Mesothelial cell of epicardium (in vitro differentiated cells): ENCODE measurements at places on chromosomes 7 and 10.

DNA sequence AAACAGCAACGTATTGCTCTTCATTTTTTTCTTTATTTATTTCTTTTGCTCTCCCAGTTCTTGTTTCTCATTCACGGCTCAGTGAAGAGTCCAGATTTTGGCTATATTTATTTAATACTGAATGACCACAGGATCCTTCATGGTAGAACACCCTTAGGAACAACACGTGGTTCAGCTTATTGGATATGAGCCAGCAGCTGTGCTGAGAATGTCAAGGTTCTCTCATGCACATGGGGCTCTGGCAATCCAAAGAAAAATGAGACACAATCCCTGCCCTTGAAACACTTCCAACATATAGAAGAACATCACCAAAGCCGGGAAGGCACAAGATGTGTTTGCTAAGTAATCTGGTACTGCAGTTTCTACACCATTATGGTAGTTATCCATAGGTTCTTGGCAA, 852.9 kb downstream of the SORCS1 start:
- no peaks in the 10 kb centered on the region for H3K36me3 ChIP-seq
- H3K4me1 ChIP-seq = no peaks in the 10 kb centered on the region
- H3K4me3 ChIP-seq = no peak overlapping the region
- DNase-seq = no peak
- H3K27me3 ChIP-seq = peaks cover 10% of the 10 kb centered on the region

GRCh38 chr7:92848851-92849250, 12.5 kb upstream of the CDK6 start:
- no peaks in the 10 kb centered on the region for H3K36me3 ChIP-seq
- H3K27ac ChIP-seq = no peak overlapping the region

- no peak for DNase-seq
- peak overlapping the region; percentile 91 for H3K4me3 ChIP-seq
- H3K36me3 ChIP-seq = peaks cover 4% of the 10 kb centered on the region
- peaks cover 25% of the 10 kb centered on the region for H3K4me1 ChIP-seq
- H3K27me3 ChIP-seq = peaks cover 2% of the 10 kb centered on the region
These were observed 818 bp downstream of the DLD start for GRCh38 chr7:107891636-107892366.

DNA sequence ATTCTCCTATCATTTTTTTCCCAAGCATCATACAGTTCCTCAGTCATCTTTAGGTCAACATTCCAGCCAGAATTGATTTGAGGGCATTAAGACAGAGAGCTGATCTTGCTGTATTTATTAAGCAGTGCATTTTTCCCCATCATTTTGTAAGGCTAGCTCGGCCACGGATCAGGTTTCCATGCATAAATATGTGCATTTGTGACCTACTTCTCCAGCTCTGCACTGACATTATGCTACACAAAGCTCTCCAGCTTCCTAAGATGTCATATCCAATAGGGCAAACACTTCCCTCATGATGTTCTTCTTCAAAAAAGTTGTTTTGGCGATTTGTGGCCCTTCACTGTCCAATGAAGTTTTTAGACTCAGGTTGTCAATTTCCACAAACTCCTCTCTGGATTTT, 202.6 kb downstream of the C7orf25 start:
- H3K4me1 ChIP-seq = peaks cover 6% of the 10 kb centered on the region
- no peak overlapping the region for H3K27ac ChIP-seq
- H3K27me3 ChIP-seq = no peaks in the 10 kb centered on the region
- no peak overlapping the region for H3K4me3 ChIP-seq

DNA sequence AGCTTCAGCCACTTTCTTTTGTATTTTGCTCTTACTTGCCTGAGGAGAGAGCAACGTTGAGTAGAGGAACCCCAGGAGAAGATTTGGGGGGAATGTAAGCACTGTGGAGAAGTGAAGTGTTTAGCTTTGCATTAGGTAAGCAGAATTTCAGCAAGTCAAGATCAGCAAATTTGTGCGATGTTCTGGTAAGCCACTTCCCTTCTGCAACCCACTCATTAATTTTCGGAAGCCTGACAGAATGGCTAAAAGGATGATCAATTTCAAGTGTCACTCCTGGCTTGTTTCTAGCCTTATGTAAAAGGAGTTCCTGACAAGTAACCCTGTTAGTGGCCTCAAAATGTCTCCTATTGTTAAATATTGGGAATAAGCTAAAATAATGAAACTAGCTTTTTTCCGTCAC, 48.5 kb upstream of the NXPH1 start:
- H3K27me3 ChIP-seq = peaks cover 13% of the 10 kb centered on the region
- H3K4me3 ChIP-seq = no peak overlapping the region
- no peak for DNase-seq
- no peaks in the 10 kb centered on the region for H3K36me3 ChIP-seq
- H3K27ac ChIP-seq = no peak overlapping the region

GRCh38 chr7:96479015-96479645, 157.2 kb upstream of the SLC25A13 start:
- H3K27me3 ChIP-seq = no peaks in the 10 kb centered on the region
- no peak overlapping the region for H3K4me3 ChIP-seq
- DNase-seq = no peak
- no peaks in the 10 kb centered on the region for H3K36me3 ChIP-seq
- H3K4me1 ChIP-seq = peaks cover 3% of the 10 kb centered on the region
- H3K27ac ChIP-seq = no peak overlapping the region

DNA sequence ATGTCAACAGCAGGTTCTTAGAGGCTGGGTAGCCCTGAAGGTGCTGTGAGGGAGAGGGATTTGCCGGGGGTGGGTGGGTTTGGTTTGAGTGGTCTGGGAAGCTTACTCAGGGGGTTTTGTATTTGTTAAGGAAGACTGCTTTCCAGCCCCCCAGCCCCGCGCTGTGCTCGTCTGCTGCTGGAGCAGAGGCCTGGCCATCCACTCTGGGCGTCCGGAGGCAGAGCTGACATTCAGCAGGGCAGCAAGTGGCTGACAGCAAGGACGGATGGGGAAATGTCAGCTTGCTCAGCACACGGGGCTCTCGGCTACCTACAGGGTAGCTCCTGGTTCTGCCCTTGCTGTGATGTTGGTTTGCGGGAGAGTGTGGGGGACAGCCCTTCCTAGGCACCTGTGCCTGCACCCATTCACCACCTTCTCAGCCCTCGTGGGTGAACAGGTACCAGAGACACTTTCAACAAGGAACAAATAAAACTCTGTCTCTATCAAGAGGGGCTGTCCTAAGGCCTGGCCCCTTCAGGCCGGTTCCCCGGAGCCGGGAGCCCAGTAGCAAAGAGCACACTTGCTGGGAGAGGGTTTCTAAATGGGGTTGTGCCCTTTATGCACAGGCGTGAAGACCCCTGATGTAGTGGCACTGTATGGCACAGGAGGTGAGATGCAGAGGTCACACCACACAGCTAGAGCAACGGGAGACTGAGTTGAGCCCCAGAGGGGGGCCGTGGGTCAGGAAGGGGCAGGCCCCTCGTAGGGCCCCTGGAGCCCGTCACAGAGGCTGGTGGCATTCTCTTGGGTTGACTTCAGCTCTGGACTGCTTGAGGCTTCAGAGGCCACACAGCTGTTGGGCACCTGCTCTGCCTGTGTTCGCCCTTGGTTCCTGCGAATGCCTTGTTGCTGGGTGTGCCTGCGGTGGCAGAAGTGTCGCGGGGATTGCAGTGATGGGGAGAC, 72.2 kb upstream of the SHH start:
- DNase-seq = no peak
- H3K27ac ChIP-seq = no peak overlapping the region
- no peak overlapping the region for H3K4me3 ChIP-seq
- H3K27me3 ChIP-seq = peaks cover 3% of the 10 kb centered on the region

DNA sequence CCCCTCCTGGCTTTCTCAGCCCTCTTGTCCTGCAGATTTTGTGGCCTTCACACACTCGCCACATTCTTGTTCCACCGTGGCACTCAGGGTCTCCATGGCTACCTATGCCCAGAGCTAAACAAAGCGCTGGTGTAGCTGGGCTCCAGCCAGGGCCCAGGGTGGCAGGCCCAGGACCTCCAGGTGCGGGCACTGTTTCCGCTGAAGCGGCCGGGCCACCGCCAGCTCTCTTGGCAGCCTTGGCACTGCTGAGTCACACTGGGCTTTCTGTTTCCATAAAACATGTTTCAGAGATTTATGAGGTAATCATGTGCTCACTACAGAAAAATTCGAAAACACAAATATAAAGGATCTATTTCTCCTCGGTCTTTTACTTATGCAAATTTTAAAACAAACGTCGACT, 51.3 kb downstream of the AOC1 start:
- DNase-seq = no peak
- peaks cover 41% of the 10 kb centered on the region for H3K27me3 ChIP-seq
- peaks cover 19% of the 10 kb centered on the region for H3K4me1 ChIP-seq
- H3K36me3 ChIP-seq = no peaks in the 10 kb centered on the region

- no peaks in the 10 kb centered on the region for H3K27me3 ChIP-seq
- no peak overlapping the region for H3K4me3 ChIP-seq
- DNase-seq = no peak
- peaks cover 25% of the 10 kb centered on the region for H3K36me3 ChIP-seq
- peak overlapping the region; percentile 32 for H3K27ac ChIP-seq
- H3K4me1 ChIP-seq = peaks cover 20% of the 10 kb centered on the region
These were observed 89.7 kb upstream of the CDK6 start for GRCh38 chr7:92925876-92926696.

GRCh38 chr10:114893251-114893650, 44.7 kb upstream of the TRUB1 start:
- H3K4me1 ChIP-seq = peaks cover 5% of the 10 kb centered on the region
- H3K4me3 ChIP-seq = no peak overlapping the region
- H3K27me3 ChIP-seq = no peaks in the 10 kb centered on the region
- DNase-seq = no peak
- H3K27ac ChIP-seq = no peak overlapping the region
- H3K36me3 ChIP-seq = no peaks in the 10 kb centered on the region

- peaks cover 23% of the 10 kb centered on the region for H3K27me3 ChIP-seq
- no peaks in the 10 kb centered on the region for H3K36me3 ChIP-seq
- DNase-seq = no peak
These were observed 261.8 kb upstream of the SHH start for GRCh38 chr7:156074084-156074483.

GRCh38 chr10:16728266-16728665, 89.0 kb downstream of the RSU1 start:
- no peak overlapping the region for H3K27ac ChIP-seq
- no peaks in the 10 kb centered on the region for H3K4me1 ChIP-seq
- no peak for DNase-seq
- no peak overlapping the region for H3K4me3 ChIP-seq
